Trophoblast cell (in vitro differentiated cells and primary cell): ENCODE measurements at places on chromosomes 7 and 10.

DNA sequence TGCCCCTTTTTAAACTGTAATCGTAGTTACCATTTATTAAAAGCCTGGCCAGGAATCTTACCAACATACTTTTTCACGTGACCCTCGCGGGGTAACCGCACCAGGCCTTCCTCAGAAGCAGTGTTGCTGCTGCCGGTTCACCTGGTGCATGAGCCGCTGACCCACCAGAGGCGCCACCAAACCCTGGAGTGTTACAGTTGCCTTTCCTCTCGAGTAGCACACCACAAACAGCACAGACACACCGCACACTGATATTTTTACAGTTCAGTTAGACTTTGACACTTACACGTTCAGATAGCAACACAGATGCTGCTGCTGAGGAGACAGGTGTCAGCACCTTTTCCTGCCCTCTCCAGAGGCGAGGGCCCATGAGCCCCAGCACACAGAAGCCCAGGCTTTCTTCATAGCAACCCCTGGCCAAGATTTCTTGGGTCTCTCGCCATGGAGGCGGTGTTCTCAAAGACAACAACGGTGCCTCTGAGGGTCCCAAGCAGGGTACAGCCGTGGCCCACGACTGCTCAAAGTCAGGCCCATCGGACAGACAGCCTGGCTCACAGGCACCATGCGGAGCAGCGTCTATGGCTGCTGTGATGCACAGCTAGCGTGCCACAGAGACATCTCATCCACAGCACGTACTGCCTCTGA lies 123.1 kb downstream of the DIP2C start:
- DNase-seq: no peak

DNA sequence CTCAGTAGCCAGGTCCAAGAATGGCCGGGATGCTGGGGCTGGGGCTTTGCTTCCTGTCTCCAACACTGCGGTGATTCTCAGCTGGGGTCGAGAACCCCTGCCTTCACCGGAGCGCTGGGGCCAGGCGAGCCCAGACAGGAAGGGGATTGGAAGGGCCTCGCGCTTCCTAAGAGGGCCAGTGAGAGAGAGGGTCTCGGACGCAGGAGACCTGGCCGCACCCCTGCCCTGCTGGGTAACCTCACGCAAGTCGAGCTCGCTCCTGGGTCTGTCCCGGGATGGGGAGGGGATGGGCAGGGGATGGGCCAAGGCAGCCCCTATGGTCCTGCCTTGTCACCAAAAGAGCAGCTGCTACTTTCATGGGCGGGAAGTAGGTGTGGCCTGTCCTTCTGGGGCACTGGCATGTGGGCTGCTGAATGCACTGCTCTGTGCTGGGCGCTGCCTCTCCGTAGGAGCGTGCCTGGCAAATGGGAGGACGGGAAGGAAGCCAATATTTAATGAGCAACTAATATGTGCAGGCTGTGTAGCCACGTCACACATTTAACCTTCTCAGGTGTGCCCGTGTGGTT lies 20.0 kb downstream of the KCNK18 start:
- peak; percentile 6 for DNase-seq

DNA sequence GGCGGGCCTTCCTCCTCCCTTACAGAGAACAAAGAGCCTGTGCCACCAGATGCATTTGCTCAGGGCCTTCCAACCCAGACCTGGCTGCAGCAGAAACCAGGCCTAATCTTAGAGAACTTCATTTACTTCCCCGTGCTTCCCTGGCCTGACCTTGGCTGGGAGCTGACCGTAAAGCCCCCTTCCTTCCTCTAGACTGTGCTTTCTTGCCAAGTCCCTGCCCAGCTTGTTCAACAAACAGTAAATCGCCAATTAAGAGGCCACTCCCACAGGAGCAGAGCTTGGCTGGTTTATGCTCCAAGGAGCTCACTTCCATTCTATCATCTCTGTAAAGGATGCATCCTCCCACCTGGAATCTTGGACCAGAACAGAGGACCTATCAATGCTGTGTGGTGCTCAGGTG lies 110.9 kb downstream of the COL13A1 start:
- DNase-seq: no peak

DNA sequence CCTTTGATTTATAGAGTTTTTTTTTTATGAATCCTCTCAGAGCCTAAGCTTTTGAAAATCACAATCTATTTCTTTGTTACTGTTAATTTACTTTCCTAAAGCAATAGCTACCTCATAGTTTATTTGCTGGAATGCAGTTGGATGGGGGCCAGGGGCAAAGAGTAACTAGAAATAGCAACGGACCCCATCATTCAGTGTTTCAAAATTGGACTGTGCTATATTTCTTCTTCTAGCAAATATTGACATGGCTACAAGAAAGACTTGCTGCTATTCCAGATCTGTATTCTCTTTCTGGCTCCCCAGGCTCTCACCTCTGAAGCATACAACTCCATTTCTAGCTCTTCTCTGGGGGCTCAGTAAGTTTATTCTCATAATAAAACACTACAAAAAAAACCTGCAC lies 661.6 kb upstream of the NRG3 start:
- no peak for DNase-seq

GRCh38 chr10:32123021-32123420 lies 66.8 kb upstream of the KIF5B start:
- DNase-seq: no peak

DNA sequence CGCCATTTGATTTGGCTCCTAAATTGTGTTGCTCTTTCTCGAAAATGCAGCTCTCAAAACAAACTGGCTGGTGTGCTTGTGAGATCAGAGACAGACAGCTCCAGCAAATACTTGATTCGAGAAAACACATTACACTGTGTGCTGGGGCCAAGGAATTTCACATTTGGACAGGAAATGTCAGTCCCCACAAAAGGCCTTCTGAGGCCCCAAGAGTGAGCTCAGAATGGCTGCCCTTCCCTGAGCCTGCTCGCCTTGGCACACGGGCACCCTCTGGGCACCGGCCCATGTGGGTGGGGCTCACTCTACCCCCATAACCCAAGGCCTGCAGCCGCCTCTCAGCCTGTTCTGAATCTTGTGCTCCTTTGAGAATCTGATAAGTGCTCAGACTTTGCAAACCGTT lies 13.9 kb upstream of the HSPA12A start:
- DNase-seq: no peak

DNA sequence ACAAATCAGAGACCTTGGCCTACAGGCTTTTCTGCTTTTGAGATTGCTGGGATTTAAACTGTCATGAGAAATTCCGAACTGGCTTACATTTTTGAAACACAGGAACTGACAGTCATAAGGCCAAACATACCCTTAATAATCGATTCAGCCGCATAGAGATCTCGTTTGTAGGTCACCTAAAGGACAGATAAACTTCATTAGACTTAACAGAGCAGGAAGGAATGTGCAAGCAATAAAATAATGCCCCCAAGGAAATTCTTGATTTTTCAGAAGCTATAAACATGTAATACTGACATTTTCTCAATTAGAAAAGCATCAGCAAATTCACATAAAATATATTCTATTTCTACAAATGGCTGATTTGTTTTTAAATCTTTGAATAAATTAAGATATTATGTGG lies 120.0 kb downstream of the CRPPA start:
- DNase-seq: no peak

- DNase-seq: no peak
Measured at GRCh38 chr10:6979371-6979770, 399.3 kb upstream of the PRKCQ start.

GRCh38 chr10:104406715-104407650 lies 53.4 kb downstream of the CFAP58 start:
- DNase-seq: no peak

DNA sequence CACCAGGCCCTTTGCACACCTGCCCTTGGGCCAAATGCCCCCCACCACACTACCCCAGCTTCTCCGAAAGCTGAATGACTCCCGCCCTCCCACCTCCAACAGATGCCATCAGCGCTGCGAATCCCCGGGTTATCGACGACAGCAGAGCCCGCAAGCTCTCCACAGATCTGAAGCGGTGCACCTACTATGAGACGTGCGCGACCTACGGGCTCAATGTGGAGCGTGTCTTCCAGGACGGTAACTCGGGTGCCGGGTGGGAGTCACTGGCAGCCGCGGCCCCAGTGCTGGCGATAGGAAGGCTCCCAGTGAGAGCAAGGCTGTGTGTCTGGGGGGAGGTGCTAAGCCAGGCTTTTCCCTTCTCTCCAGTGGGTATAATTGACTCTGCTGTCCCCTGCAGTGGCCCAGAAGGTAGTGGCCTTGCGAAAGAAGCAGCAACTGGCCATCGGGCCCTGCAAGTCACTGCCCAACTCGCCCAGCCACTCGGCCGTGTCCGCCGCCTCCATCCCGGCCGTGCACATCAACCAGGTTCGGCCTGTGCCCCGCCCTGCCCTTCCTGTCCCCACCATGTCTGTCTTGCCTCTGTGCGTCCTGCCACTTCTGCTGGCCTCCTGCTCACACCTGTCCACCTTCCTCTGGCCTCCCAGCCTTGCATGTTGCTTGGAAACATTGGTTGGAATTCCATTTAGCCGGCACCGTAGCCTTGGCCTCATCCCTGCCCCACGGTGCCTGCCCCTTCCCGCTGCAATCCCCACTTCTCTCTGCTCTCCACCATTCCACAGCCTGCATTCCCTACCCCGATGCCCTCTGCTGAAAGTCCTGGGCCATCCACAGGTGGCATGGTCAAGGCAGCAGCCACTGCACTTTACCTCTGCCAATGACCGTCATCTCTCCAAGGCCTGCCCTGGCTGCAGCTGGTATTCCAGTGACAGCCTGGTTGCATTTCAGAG lies 32.1 kb downstream of the AGAP3 start:
- no peak for DNase-seq

DNA sequence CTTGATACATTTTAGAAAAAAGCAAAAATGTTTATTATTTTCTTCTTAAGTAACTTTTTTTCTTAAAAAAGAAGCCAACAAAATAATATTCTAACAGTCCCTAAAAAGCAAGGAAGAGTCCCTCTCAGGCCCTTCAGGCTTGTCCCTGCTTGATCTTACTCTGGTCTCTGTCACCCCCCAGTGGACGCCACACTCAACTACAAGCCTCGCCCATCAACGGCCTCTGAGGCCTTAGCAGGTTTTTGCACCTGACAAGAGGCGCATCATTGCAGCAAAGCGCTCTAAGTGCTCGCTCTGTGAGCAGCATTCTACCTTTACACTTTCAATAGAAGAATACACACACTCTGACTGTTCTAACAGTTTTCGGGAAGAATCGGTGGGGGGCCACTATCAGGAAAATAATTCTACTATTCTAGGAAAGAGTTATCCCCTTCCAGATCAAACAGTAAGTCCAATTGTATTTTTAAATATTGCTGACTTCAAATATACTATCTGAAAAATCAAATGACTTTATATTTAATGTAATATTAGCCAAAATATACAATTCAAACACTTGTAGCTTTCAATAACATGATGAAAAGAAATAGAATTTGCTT lies 139.2 kb downstream of the USP6NL start:
- peak; percentile 77 for DNase-seq

DNA sequence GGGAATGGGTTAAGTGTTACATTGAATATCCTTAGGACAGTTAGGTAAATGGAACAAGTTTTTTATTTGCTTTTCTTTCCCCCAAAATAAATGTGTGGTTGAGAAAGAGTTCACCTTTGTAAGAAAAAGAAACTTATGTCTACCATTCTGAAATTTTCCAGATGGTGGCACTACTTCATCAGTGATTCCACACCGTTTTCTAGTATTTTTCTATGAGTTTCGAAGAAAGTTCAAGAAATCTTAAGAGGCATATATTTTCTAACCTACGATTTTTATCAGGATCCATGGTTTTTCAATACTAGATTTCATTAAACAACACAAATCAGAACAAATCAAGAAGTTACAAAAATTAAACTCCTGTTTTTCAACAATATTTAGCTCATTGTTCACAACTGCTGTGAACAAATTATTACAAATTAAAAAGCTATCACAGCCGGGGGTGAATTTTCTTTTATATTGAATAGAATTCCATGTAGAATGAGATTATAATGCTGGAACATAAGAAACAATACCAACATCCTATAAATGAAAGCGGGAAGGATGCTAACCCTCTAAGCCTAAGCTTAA lies 163.1 kb upstream of the NPVF start:
- no peak for DNase-seq

GRCh38 chr10:69168493-69168892 lies 11.5 kb upstream of the SUPV3L1 start:
- no peak for DNase-seq

- no peak for DNase-seq
Measured at GRCh38 chr7:103989785-103990767, 618 bp upstream of the RELN start.

- DNase-seq: no peak
Measured at GRCh38 chr10:106555599-106555998, 608.9 kb downstream of the SORCS1 start.

- DNase-seq: no peak
Measured at GRCh38 chr10:97267671-97268070, 24.8 kb downstream of the ARHGAP19 start.

DNA sequence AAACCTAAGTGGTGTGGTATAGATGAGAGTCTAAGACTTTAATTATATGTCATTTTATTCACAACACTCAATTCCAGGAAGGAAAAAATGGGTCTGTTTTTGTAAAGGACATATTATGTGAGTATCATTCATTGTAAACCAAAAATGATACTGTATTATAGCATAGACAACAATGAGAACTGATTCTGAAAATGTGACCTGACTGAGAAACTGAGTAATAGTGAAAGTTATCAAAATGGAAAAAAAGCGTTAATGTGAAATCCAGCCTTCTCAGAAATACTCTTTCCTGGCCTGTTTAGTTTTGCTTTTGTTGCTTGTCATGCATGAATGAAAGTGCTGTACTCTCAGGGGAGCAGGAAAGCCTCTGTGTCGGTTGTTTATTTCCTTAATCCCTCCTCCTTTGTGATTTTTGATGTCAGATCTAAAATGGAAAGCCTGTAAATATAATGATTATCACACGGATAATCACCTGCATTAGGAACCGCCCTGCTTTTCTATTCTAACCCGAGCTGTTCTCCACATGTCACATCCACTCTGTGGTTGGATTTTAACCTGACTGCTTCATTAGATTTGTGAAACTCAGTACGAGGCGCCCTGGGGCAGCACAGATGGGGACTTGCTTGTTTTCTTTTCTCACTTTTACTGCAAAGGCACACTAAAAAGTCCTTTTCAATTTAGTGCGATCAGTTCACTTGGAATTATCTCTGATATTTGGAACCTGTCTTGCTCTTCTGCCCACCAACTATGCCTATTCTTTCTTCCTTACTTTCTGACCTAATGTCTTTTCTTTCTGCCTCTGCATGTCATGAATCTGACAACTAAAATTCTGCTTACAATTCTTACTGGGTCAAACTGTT lies 240.9 kb upstream of the KAT6B start:
- no peak for DNase-seq

DNA sequence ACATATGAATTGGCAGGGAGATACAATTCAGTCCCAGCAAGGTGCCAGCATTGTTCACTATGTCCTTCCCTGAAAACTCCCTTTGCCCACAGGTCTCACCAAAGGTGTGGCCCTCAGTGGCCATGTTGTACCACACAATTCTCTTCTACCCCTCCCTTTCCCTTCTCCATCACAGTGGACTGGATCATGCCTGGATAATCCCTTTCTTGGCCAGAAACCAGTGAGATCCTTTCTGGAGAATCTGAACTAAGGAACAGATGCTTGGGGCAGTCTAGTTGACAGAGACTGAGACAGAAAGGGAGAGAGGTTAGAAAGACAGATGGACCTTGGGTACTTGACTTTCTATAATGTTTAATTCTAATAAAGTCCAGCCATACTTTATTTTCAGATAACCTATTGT lies 9.5 kb downstream of the NMT2 start:
- no peak for DNase-seq
